CD8-positive, alpha-beta T cell (primary cell): ENCODE measurements at places on chromosomes 4 and X.

- DNase-seq: no peak
Measured at GRCh38 chr4:82733636-82734035, 65.0 kb downstream of the SCD5 start.

DNA sequence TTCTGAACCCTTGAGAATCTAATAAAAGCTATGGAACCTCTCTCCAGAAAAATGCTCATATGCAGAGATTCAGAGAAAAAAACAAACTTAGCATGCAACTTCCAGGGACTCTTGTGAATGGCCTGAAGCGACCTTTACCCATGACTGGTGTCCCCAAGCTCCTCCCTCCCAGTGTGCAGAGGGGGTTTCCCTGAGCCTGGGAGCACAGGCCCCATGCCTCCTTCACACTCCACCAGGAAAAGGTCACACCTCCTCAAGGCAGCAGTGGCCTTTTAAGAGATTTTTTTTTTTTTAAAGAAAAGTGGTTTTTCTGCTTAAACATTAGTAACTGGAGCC, 13.3 kb upstream of the UBA6 start:
- DNase-seq: no peak

DNA sequence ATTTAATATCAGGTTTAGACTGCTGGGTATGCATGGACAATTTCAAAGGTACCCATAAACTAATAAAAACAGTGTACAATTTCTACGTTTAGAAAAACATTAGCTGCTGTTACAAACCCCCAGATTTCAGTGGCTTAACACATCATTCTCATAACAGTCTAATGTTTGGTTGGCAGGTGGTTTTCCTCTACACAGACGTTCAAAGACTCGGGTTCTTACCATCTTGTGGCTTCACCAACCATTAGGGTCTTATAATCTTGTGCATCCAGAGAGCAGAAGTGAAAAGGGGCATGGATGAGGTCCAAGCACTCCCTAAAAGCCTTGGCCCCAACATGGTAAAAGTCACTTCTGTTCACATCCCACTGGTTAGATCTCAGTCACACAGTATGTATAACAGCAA, 71.6 kb downstream of the SH3RF1 start:
- no peak for DNase-seq

DNA sequence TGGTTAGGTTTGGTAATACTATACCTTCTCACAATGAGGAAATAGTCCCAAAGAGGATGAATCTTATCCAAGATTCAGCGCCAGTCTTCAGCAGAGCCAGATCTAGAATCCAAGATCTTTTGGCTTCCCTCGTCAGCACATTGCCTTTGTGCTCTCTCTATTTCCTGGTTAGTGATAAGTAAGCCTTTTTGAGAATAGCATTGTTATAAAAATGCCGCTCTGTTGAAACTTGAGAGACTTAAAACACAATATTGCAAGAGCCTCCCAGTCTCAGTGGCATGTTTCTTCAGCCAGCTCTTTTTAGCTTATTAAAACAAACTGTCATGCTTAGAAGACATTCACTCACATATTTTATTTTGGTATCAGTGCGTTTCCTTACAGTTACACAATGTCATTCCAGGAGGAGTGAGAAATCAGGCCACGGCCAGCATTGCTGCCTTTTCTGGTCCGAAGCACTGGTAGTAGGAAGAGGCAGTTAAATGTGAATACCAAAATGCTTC, 141.4 kb downstream of the KLHL8 start:
- DNase-seq: no peak

GRCh38 chr4:139826426-139826825, 160.8 kb downstream of the MGST2 start:
- DNase-seq: no peak

DNA sequence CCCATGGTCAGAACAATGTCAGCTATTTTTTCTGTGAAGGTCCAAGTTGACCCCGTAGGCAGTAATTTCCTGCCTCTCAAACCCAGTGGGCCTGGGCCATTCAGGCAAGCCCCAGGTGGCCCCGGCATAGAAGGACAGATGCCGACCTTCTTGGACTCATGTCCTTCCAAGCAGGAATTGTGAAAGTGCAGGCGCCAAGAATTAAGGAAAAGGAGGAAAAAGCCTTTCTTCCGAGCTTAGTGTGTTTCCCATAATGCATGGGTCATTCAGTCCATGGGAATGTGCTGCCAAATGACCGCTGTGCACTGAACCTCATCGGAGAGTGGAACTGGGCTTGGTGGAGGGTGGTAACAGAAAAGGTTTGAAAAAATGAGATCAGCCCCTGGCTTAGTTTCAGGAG, 196.5 kb upstream of the HS3ST1 start:
- DNase-seq: no peak

DNA sequence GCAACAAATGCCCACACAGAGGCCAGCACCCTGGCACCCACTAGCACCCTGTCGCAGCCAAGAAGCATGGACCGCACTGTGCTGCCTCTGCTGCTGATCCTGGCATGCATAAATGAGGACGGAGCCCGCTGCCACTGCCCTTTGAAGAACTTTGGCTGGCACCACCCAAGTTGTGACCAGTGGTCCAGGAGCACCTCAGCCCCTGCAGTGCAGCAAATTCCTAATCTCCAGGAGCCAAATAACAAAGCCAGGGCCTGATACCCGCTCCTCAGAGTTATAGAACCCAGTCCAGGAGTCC, 807.2 kb downstream of the GLUD2 start:
- no peak for DNase-seq

DNA sequence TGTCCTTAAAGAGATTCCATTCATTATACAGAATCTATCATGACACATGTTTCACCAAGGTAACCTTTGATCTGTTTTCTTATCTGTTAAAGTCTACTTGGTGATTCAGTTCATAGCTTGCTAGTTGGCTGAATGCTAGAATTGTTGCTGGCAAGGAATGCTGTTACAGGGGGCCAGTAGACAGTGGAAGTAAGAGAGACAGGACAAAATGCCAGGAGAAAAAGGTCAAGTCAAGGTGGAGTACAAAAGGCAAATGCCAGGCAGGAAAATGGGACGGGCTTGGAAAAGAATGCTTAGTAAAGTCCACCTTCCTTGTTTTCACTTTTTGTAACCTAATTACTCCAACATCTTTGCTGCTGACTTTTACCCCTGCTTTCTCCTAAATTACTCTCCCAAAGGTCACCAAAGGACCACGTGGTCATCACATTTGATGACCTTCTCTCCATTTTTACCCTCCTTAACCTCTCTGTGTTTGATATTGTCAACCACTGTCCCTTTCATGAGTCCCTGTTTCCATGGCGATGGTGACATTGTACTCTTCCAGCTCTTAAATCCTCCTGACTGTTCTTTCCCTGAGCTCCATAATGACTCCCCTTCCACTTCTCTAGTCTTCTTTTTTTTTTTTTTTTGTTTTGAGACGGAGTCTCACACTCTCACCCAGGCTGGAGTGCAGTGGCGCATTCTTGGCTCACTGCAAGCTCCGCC, 24.5 kb upstream of the TAPT1 start:
- DNase-seq: no peak

- no peak for DNase-seq
Measured at GRCh38 chr4:72702948-72703347, 133.9 kb upstream of the ADAMTS3 start.

GRCh38 chr4:54764476-54764875, 106.7 kb downstream of the KIT start:
- DNase-seq: no peak

GRCh38 chr4:156885374-156885773, 86.2 kb downstream of the PDGFC start:
- no peak for DNase-seq

- peak; percentile 17 for DNase-seq
Measured at GRCh38 chr4:6892190-6892908, 17.3 kb upstream of the TBC1D14 start.

- no peak for DNase-seq
Measured at GRCh38 chr4:88939697-88940096, 117.3 kb downstream of the FAM13A start.

DNA sequence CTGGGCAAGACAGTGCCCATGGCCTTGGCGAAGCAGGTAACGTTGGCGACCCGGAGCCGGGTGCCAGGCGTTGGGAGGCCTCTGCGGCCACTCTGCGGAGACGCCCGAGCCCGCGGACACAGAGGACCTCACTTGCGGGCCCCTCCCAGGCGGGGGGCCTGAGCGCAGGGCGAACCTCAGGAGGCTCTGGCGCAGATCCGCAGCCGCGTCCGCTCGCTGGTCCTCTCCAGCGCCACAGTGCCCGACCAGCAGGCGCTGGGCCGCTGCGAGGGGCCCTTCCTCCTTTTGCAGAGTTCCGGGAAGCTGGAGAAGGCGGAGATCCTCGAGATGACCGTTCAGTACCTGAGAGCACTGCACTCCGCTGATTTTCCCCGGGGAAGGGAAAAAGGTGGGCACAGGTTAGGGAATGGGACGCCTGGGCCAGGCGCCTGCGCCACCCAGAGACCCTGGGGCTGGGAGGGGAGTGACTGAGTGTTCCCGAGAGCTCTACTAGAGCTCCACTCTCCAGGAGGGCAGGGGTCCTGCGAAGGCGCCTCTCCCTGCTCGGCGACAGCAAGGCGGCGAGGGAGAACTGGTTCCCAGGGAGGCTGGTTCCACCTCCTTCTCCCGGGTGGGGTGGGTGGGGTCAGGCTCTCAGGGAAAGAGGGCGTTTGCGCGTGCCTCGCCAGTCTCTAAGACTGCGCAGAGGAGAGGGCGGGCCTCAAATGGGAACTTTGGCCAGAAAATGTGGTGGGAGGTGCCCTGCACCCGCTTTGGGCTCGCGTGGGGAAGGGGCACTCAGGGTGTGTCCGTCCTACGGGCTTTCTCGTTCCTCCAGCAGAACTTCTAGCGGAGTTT, 1.4 kb downstream of the HELT start:
- DNase-seq: no peak

- no peak for DNase-seq
Measured at GRCh38 chr4:29278585-29278984, 1441.6 kb upstream of the PCDH7 start.

DNA sequence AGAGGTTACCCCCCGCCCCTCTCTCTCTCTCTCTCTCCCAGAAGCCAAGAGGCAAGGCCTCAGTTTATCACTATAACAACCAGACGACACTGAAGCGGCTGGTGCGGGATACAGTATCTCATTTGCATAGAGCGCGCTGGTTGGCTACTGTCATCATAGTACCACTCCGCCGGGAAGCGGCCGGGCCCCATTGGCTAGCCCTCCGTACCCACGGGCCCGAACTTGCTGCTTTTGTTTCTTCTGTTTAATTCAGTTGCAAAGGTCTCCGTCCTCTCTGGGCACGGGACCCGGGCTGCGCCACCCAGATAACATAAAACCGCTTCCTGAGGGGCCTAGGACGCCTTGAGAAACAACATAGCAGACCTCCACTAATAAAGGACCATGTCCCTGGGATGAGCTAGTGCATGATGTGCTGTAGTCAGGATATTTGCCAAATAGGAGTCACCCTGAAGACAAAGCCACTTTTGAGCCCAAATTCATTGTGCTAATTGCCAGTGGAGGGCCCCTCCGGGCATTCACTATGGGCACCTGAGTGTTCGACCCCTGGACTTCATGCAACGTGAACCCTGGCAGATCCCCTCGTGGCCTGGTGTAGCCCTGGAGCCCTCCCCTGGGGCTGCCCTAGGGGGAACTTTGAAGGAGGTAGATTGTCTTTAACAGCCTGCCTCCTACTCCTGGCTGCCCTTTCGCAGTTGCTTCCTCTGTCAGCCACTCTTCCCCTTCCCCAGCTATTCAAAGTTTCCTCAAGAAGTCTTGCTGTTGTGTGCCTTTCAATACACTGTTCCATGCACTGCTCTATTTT, at the start of gene PCYT1B:
Gene PCYT1B, minus strand, starts transcription at position 91 of the 802 bp plus-strand sequence. CDS start 242 bp downstream, outside the sequence.
- DNase-seq: peak; percentile 67

- DNase-seq: no peak
Measured at GRCh38 chr4:183353557-183353956, 31.3 kb upstream of the CLDN24 start.

- DNase-seq: no peak
Measured at GRCh38 chr4:33714971-33715370, 2529.3 kb downstream of the ARAP2 start.

DNA sequence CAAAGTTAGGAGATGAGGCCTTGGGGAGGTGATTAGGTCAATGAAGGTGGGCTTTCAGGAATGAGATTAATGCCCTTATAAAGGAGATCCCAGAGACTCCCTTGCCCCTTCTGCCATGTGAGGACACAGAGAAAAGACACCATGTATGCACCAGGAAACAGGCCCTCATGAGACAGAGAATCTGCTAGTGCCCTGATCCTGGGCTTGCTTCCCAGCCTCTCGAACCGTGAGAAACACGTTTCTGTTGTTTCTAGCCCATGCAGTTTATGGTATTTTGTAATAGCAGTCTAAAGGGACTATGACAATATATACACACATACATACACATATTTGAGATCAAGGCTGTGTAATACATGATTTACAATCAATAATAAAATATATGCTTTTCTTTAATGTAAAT, 41.4 kb upstream of the ENPP6 start:
- DNase-seq: no peak

- no peak for DNase-seq
Measured at GRCh38 chr4:156378033-156378665, 424.5 kb upstream of the CTSO start.

- DNase-seq: no peak
Measured at GRCh38 chrX:153064061-153064460, 7.8 kb downstream of the PNMA3 start.
